ENCODE measurements at places on chromosomes 6 and 20.

GRCh38 chr6:117233145-117233544 is 32.2 kb upstream of the VGLL2 start:
- DNase-seq = no peak

GRCh38 chr6:83062225-83062624 is 3.4 kb downstream of the UBE3D start:
- no peak for DNase-seq

- no peak for DNase-seq
Measured at GRCh38 chr6:14585689-14586088, 468.1 kb downstream of the CD83 start.

DNA sequence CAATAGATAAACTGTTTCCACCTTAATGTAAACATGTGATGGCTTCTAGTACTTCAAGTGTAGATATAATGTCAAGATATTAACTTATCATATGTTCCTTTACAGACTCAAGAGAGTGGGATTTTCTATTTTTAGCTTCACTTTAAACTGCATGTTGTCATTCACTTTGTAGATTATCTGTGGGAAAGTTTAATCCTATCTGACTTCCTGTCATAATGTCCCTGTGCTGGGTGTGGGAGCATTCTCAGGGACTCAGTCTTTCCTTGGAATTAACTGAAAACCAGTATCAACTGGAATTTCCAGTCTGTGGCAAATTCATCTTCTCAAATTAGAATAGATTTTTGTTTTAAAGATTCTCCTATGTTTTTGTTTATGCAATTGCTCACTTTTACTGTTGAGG is 226.1 kb upstream of the FERMT1 start:
- DNase-seq = no peak
